ENCODE measurements at places on chromosomes 11 and 22. TPM values are rescaled to one million over a fixed set of nuclear protein-coding genes. Genes with fewer than 3 reads are reported as not detected.

CCT8L2 gene
- not detected for total RNA-seq

DNA sequence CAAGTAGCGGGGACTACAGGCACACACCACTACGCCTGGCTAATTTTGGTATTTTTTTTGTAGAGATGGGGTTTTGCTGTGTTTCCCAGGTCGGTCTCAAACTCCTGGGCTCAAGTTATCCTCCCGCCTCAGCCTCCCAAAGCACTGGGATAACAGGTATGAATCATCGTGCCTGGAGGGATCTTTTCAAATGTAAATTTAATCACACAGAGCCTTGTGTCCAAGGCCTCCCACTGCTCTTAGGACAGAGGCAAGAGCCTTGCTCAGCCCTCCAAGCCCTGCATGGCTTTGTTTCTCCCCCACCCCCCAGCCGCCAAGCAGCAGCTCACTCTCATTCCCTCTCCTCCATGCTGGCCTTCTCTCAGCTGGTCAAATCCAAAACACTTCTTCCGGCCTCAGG lies 75.3 kb upstream of the CREB3L1 start:
- no peak overlapping the region for H3K4me3 ChIP-seq
- H3K4me1 ChIP-seq = no peaks in the 10 kb centered on the region
- H3K27ac ChIP-seq = no peak overlapping the region
- H3K36me3 ChIP-seq = no peaks in the 10 kb centered on the region
- DNase-seq = no peak

DNA sequence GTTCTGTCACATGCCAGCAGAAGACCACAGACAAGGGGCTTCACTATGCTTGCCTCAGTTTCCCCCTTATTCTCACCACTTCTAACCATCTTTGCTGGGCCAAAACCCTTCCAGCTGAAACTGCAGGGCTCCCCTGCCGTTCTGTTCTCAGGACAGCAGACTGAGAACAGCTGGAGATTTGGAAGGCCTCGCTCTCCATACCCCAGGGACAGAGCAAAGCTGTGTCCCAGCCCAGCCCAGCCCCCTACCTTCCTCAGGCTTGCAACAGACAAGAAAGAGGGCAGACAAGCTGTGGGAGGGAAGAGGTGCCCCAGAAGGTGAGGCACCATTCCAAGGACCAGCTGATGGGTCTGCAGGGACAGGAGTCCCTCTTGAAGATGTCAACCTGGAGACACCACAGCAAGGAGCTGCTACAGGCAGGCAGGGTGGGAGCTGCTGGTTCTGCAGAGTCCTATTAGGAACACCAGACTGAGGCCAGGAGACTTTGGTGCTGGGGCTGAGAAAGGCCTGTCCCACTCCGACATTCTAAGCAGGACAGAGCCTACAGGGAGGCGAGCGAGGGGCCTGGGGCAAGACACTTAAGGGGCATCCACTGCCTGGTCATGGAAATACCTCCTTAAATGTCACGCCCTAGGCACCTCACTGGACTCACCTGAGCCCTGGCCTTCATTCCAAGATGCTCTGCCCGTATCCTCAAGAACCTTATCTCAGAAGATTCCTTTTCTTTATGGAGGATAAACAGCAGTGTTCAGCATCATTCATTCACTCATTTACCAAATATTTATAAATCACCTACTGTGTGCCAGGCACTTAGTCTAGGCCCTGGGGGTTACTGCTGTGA lies 6.9 kb downstream of the SCN2B start:
- DNase-seq = no peak
- H3K27me3 ChIP-seq = no peaks in the 10 kb centered on the region
- H3K36me3 ChIP-seq = no peaks in the 10 kb centered on the region
- no peak overlapping the region for H3K4me3 ChIP-seq
- H3K27ac ChIP-seq = no peak overlapping the region

- no peaks in the 10 kb centered on the region for H3K36me3 ChIP-seq
- H3K27me3 ChIP-seq = no peaks in the 10 kb centered on the region
- H3K27ac ChIP-seq = no peak overlapping the region
- DNase-seq = no peak
- H3K4me1 ChIP-seq = no peaks in the 10 kb centered on the region
These were observed 544.0 kb downstream of the NTM start for GRCh38 chr11:131914361-131914774.

- no peaks in the 10 kb centered on the region for H3K36me3 ChIP-seq
- no peak overlapping the region for H3K27ac ChIP-seq
- no peak for DNase-seq
- H3K27me3 ChIP-seq = no peaks in the 10 kb centered on the region
- H3K4me1 ChIP-seq = no peaks in the 10 kb centered on the region
These were observed 19.7 kb downstream of the P2RX3 start for GRCh38 chr11:57357856-57358255.

GSTT2B gene
- total RNA-seq = 5.1 TPM

NCAPH2 gene
- 155 TPM for total RNA-seq

GRCh38 chr22:20430101-20430719 lies 7.4 kb downstream of the SCARF2 start:
- no peaks in the 10 kb centered on the region for H3K36me3 ChIP-seq
- DNase-seq = no peak
- H3K27me3 ChIP-seq = no peaks in the 10 kb centered on the region
- no peak overlapping the region for H3K27ac ChIP-seq
- H3K4me3 ChIP-seq = no peak overlapping the region
- no peaks in the 10 kb centered on the region for H3K4me1 ChIP-seq

MMP12 gene
- total RNA-seq = not detected

DNA sequence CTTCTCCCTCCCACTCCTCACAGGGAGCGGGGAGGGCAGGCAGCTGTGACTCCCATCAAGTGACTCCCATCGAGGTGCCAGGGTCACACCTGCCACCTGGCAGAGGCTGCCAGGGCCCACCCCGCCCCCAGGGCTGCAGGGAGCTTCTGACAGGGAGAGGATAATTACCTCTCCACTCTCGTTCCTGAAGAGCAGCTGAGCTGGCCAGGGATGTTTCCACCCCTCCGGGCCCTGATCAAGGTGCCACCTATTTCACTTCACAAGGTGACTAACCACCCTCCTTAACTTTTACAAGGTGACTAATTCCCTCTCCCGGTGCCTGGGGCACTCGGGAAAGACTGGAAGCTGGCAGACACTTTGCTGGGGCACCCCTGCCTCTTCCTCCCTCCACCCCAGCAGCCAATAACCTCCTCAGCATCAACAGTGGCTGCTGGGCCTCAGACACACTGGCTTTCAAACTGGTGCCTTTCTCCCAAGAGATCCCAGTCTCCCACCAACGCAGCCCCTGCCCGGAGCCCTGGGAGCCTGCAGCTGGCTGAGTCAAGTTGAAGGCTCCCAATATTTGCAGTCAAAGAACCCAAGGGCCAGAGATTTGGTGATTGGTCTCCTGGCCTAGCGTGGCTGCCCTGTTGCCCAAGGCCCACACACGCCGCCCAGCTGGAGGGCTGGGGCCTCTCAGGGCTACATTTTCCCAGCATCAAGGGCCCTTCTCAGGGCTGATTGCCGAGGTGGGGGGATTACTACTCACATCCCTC lies 22.0 kb upstream of the MYRF start:
- DNase-seq = no peak
- H3K4me1 ChIP-seq = no peaks in the 10 kb centered on the region
- H3K4me3 ChIP-seq = no peak overlapping the region
- no peaks in the 10 kb centered on the region for H3K36me3 ChIP-seq

DNA sequence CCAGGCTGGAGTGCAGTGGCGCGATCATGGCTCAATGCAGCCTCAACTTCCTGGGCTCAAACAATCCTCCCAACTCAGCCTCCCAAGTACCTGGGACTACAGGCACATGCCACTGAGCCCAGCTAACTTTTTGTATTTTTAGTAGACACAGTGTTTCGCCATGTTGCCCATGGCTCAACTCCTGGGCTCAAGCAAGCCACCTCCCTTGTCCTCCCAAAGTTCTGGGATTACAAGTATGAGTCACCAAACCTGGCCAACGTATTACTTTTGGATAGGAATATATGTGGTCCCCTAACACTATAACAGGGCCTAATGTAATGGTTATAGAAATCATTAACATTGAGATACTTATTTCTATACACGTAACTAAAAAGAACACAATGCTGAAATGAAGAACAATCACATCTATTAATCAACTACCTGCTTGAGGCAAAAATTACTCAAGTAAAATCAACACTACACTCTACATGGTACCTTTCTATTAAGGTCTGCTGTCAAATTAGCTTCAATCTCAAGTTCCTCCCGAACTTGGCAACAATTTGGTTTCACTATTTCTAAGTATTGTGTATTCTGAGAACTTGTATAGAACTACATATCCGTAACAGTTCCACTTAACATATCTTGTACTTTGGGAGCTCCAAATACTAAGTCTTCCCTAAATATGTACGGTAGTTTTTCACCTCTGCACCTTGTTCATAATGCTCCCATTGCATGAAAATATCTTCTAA lies 124.9 kb downstream of the FCHSD2 start:
- DNase-seq = no peak
- H3K36me3 ChIP-seq = no peaks in the 10 kb centered on the region
- H3K27me3 ChIP-seq = no peaks in the 10 kb centered on the region
- H3K4me1 ChIP-seq = no peaks in the 10 kb centered on the region

DNA sequence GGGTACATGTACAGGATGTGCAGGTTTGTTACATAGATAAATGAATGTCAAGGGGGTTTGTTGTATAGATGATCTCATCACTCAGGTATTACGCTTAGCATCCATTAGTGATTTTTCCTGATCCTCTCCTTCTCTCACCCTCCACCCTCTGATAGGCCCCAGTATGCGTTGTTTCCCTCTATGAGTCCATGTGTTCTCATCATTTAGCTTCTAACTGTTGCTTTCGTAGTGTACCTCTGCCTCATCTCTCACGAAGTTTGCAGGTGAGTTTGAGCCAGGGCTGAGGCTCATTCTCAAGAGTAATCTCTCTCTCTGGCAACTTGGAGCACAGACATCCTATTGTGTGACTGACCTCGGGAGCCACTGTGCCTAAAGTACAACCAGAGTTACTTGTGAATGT lies 4.7 kb upstream of the HBE1 start:
- H3K27ac ChIP-seq = no peak overlapping the region
- DNase-seq = no peak
- no peaks in the 10 kb centered on the region for H3K4me1 ChIP-seq
- H3K4me3 ChIP-seq = no peak overlapping the region
- H3K36me3 ChIP-seq = no peaks in the 10 kb centered on the region

DNA sequence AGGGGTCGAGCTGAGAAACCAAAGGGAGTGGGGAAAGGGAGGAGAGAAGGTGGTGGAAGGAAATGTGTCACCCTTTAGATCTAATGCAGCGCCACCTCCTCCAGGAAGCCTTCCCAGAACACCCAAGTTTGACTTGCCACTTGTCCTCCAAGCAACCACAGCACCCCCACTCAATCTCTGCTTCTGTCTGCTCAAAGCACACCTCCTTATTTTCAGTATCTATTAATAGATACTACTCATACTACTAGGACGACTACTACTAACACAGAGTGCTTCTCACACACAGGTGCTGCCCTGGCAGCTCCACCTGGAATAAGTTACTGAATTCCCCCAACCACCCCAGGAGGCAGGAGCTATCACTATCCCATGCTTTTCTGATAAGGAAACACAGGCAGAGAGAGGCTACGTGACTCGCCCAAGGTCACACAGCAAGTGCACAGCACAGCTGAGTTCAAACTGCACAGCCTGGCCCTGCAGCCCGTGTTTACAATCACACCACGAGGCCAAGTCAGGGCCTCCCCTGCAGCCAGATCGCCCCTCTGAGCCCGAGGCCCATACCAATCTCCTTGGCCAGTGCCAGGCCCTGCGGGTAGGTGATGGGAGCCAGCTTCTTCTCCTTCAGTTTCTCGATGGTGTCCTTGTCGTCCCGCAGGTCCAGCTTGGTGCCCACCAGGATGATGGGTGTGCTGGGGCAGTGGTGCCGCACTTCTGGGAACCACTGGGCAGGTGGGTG lies 13.2 kb downstream of the RAC2 start:
- no peaks in the 10 kb centered on the region for H3K27me3 ChIP-seq
- H3K4me1 ChIP-seq = no peaks in the 10 kb centered on the region
- H3K27ac ChIP-seq = no peak overlapping the region
- H3K36me3 ChIP-seq = no peaks in the 10 kb centered on the region
- DNase-seq = no peak
- H3K4me3 ChIP-seq = no peak overlapping the region

RIBC2 gene
- total RNA-seq = 3.9 TPM

- H3K36me3 ChIP-seq = no peaks in the 10 kb centered on the region
- no peak overlapping the region for H3K4me3 ChIP-seq
- no peak for DNase-seq
These were observed 52.4 kb downstream of the KCNC1 start for GRCh38 chr11:17786824-17787525.

Data from uterus (tissue), 4 donors.